ENCODE measurements at places on chromosomes 13 and 19. TPM values are rescaled to one million over a fixed set of nuclear protein-coding genes. Genes with fewer than 3 reads are reported as not detected.

DNA sequence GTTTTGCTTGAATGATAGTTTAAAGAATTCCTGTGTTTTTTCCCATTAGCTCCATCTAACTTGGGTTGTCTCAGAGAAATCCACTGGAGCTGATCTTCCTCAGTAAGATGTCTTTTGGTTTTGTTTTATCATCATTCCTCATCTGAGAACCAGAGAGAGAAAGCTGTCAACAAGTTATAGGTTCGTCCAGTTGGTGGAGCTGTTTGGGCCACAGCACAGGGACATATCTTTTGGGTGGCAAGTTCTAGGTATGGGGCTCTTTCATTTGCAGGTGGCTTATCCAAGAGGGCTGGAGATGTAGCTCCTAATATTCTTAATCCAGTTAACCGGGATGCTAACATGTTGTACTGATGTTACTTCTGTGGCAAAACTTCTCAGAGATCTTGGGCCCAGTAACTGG lies 174.2 kb downstream of the KCNRG start:
- no peak for DNase-seq

- DNase-seq: no peak
Observed at GRCh38 chr13:103839460-103839859, 773.2 kb upstream of the SLC10A2 start.

The SUPT5H gene
- 346 TPM for total RNA-seq

The ADGRE1 gene
- 6.6 TPM for total RNA-seq

DNA sequence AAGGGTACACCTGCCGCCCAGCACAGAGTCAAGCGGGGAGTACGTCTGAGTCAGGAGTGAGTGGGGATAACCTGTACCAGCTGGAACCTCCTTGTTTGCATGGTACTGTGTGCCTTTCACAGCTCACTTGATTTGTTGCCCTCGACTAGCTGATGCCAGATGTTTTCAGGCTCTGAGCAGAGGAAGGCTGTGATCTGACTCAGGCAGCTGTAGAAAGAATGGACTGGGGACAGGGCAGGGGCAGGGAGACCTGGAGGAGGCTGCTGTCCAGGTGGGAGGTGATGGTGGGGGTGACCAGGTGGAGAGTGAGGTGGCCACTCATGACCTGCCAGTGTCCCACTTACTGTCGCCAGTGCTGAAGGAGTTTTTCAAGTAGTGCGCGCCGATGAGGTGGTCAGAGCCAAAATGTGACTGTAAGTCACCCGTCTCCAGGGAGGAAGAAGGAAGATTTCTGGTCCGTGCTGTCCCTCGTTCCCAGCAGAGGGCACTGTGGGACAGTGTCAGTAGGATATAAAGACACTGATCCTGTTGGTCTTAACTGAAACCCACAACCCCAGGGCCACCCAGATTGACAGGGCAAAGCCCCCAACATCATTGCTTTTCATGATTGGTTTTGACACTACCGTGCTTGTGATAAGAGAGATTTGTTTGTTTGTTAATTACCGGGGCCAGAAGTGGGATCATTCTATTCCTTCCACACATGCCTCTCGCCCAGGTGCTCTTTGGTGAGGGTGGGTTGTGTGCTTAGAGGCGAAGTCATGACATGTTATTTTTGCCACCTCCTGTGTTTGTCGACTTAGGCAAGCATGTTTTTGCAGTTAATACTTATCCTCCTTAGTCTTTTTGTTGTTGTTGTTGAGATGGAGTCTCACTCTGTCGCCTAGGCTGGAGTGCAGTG lies 128.4 kb downstream of the DPF1 start:
- no peak for DNase-seq

DNA sequence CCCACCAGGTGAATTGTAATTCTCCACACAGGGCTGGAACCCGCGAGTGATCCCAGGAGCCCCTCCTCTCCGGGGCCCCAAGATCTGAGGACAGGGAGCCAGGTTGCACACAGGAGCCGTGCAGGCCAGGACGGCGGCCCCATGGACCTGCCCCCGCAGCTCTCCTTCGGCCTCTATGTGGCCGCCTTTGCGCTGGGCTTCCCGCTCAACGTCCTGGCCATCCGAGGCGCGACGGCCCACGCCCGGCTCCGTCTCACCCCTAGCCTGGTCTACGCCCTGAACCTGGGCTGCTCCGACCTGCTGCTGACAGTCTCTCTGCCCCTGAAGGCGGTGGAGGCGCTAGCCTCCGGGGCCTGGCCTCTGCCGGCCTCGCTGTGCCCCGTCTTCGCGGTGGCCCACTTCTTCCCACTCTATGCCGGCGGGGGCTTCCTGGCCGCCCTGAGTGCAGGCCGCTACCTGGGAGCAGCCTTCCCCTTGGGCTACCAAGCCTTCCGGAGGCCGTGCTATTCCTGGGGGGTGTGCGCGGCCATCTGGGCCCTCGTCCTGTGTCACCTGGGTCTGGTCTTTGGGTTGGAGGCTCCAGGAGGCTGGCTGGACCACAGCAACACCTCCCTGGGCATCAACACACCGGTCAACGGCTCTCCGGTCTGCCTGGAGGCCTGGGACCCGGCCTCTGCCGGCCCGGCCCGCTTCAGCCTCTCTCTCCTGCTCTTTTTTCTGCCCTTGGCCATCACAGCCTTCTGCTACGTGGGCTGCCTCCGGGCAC lies 3.9 kb downstream of the FFAR1 start:
- no peak for DNase-seq

The ZNF682 gene
- 9.4 TPM for total RNA-seq

DNA sequence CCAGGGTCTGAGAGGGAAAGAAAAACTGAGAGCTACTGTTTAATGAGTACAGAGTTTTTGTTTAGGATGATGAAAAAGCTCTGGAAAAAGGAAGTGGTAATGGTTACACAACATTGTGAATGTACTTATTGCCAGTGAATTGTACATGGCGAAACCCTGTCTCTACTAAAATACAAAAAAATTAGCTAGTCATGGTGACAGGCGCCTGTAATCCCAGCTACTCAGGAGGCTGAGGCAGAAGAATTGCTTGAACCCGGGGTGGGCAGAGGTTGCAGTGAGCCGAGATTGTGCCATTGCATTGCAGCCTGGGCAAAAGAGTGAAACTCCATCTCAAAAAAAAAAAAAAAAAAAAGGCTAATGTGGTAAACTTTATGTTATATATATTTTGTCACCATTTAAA lies 96.3 kb downstream of the VWA8 start:
- DNase-seq: no peak

DNA sequence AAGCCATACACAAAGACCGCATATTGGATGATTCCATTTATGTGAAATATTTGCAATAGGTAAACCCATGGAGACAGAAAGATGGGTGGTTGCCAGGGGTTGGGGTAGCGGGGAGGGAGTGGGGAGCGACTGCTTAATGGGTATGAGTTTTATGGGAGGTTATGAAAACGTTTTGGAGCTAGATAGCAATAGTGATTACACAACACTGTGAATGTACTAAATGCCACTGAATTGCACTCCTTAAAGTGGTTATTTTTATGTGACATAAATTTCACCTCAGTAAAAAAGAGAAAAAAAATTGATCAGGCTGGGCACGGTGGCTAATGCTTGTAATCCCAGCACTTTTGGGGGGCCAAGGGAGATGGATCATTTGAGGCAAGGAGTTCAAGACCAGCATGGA lies 36.6 kb downstream of the GRIK5 start:
- DNase-seq: no peak

The STARD13 gene
- not detected for total RNA-seq

- DNase-seq: no peak
Observed at GRCh38 chr13:89061821-89062220, 1390.7 kb downstream of the SLITRK5 start.

The FAM216B gene
- total RNA-seq: not detected

GRCh38 chr13:48315969-48316650 lies 12.6 kb downstream of the RB1 start:
- DNase-seq: no peak

The S1PR2 gene
- total RNA-seq: 18.1 TPM

GRCh38 chr13:46868091-46868490 lies 28.8 kb downstream of the HTR2A start:
- DNase-seq: no peak

DNA sequence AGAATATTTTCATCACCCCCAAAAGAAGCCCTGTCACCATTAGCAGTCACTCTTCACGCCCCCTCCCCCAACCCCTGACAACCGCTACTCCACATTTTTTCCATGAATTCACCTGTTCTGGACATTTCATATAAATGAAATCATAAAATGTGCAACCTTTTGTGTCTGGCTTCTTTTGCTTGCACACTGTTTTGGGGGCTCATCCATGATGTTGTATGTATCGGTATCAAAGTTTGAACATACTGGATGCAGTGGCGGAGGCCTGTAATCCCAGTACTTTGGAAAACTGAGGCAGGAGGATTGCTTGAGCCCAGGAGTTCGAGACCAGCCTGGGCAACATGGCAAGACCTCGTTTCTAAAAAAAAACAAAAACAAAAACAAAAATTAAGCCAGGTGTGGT lies 7.2 kb downstream of the GADD45B start:
- no peak for DNase-seq

The N4BP2L2 gene
- 205 TPM for total RNA-seq

- DNase-seq: no peak
Observed at GRCh38 chr13:81199956-81200355, 859.0 kb upstream of the SPRY2 start.

DNA sequence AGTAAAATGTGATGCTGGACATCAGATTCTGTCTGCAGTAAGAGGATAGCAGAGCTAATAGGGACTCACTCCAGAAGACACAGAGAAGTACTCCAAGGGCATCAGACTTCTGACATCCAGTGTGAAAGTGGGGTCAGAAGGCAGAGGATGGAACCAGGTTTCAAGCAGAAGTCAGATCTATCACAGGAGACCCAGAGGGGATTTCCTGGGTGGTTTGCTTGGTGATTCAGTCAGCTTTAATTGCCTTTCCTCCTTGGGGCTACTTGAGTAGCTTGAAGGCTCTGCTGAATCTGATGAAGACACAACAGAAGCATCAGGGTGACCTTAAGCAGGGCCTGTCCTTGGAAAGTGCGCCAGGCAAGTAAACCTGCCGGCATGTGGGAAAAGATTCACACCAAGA lies 300.6 kb downstream of the COG6 start:
- no peak for DNase-seq

The PALM gene
- not detected for total RNA-seq

The FLT3LG gene
- 349 TPM for total RNA-seq

- no peak for DNase-seq
Observed at GRCh38 chr13:39685652-39686051, 30.2 kb downstream of the COG6 start.
